Caco-2 (cell line): ENCODE measurements at places on chromosomes 5 and 9. TPM values are rescaled to one million over a fixed set of nuclear protein-coding genes. Genes with fewer than 3 reads are reported as not detected.

NTNG2 gene
- total RNA-seq = not detected in 2 replicates

FOXD4L3 gene
- 0.23 TPM in 1 of 2 replicates, not detected in the other for total RNA-seq

REEP2 gene
- total RNA-seq = 3.8 and 4.5 TPM in 2 replicates

DNA sequence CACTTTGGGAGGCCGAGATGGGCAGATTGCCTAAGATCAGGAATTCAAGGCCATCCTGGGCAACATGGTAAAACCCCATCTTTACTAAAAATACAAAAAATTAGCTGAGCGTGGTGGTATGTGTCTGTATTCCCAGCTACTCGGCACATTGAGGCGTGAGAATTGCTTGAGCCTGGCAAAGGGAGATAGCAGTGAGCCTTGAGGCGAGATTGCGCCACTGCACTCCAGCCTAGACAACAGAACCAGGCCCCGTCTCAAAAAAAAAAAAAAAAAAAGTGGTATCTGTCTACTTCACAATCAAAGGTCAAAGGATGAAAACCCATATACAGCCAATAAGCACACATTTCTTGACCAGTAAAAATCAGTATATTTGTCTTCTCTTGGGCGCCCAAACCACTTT is 728.5 kb upstream of the ADAMTS16 start:
- no peak overlapping the region for H3K4me3 ChIP-seq
- no peak for DNase-seq
- H3K27ac ChIP-seq = no peak overlapping the region
- no peaks in the 10 kb centered on the region for H3K4me1 ChIP-seq

GRCh38 chr9:89455356-89455824 is 42.5 kb downstream of the SEMA4D start:
- no peaks in the 10 kb centered on the region for H3K36me3 ChIP-seq
- no peak overlapping the region for H3K27ac ChIP-seq
- H3K27me3 ChIP-seq = no peaks in the 10 kb centered on the region
- no peaks in the 10 kb centered on the region for H3K4me1 ChIP-seq
- DNase-seq = no peak

DNA sequence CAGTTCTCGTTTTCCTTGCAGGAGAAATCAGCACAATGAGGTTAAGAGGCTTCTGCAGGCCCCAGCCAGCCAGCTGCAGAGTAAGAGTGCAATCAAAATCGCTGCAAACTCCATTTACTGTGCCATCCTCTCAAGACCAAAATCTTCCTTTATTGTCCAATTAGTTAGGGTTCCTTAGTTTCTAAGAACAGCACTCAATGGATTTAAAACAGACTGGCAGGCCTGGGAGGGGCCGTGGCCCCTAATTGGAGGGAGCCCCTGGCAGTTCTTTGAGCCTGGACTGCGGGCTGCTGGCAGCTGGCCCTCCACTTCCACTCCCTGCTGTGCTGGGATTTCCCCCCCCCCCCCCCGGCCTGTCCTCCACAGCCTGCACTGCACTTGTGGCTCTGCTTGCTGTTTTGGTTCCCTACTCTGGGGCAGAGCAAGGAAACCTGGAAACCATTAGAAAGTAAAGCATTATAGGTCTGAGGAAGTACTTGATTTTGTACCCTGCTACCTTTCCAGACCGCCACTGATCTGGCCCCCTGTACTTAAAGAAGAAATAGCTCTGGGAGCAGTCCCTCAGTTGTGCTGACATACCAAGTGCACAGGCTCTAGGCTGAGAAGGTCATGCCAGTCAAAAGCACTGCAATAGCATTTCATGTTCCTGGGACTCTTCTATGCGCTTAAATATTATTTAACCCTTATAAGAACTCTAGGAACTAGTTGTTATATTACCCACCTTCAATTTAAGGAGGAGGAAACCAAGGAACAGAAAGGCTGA is 129.0 kb downstream of the APBA1 start:
- H3K27ac ChIP-seq = no peak overlapping the region
- no peak overlapping the region for H3K4me3 ChIP-seq
- no peaks in the 10 kb centered on the region for H3K27me3 ChIP-seq
- H3K36me3 ChIP-seq = no peaks in the 10 kb centered on the region
- DNase-seq = no peak
- H3K4me1 ChIP-seq = no peaks in the 10 kb centered on the region
